GM12892 (cell line): ENCODE measurements at places on chromosomes 3 and 15.
A peak's percentile ranks its signal among the peaks of the same experiment; 100 is the strongest.

GRCh38 chr15:56910801-56911200 is 7.6 kb upstream of the TCF12 start:
- DNase-seq: no peak

DNA sequence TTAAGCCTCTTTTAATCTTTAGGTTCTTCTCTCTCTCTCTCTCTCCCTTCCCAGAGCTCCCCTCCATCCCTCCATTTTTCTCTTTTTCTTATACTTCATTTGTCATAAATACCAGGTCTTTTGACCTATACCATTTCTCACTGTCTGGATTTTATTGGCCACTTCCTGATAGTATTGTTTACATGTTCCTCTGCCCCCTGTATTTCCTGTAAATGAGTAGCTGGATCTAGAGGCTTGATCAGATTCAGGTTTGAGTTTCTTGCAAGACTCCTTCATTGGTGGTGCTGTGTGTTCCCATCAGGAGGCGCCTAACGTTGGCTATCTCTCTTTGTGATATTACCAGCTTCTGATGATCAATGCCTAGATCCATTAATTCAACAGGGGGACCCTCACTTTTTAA is 42.2 kb downstream of the DAPK2 start:
- no peak for DNase-seq

GRCh38 chr3:17551333-17551732 is 191.1 kb downstream of the TBC1D5 start:
- no peak for DNase-seq

- no peak for DNase-seq
Observed at GRCh38 chr3:23826382-23827064, 20.8 kb downstream of the UBE2E1 start.

- DNase-seq: no peak
Observed at GRCh38 chr3:84008623-84009022, 950.2 kb upstream of the CADM2 start.

DNA sequence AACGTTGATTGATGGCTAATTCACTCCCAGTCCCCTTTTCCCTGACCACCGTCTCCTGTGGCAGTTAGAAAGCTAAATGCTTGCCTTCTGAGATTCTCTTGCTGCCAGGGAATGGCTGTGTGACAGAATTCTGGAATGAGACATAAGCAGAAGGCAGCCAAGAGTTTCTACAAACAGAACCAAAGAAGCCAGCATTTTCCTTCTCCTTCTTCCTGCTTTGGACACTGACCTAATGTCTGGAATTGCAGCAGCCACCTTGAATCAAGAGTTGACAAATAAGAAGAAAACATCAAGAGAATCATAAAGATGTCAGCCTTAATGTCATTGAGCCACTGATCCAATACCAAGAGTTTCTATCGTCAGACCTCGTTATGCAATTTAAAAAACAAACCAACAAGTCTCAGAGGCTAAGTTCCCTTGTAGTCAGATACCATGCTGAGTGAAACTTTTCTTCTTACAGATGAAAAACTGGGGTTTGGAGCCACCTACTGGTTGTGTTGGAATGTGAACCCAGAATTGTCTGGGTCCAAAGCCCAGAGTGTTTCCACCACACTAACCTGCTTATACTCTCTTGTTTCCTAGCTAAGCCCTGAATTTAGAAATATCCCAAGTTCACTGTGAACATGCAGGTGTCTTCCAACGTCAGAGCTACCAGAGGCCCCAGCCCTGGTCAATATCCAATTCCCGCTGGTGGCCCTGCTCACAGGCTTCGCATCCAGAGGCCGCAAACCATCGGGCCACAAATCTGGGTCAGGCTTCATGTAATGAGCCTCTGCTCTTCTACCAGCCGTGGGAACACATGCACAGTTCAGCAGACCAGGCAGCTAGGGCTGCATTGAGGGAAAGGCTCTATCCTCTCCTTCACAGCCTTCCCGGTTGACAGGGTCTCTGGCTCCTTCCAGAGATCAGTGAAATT is 42.5 kb downstream of the MCF2L2 start:
- peak; percentile 13 for DNase-seq

- no peak for DNase-seq
Observed at GRCh38 chr3:160450846-160451245, 1.3 kb upstream of the TRIM59 start.

GRCh38 chr3:130870423-130870822 is 23.5 kb upstream of the ATP2C1 start:
- DNase-seq: no peak

- no peak for DNase-seq
Observed at GRCh38 chr3:132730891-132731580, 8.8 kb upstream of the NPHP3 start.

DNA sequence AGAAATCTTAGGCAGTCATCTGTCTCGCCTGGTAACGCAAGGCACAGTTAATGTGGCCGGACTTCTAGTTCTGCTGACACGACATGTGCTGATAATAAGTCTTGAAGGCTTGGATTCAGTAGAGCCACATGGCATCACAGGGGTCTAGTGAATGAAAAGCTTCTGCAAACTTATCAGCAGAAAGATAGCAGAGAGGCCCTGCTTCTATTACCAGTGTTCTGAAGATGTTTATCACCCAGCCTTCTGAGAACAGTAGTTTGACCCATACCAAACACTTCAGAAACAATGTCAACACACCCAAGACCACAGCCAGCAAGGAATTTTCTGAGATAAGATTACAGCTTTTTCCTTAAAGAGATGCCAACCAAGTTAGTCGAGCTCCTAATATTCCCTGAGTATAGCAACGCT is 102.7 kb upstream of the UMPS start:
- DNase-seq: no peak

GRCh38 chr15:52790169-52790708 is at the start of gene ONECUT1:
Gene ONECUT1, minus strand, starts transcription at chr15:52790336. Its CDS starts 452 bp downstream, at chr15:52789884.
- DNase-seq: peak; percentile 72

DNA sequence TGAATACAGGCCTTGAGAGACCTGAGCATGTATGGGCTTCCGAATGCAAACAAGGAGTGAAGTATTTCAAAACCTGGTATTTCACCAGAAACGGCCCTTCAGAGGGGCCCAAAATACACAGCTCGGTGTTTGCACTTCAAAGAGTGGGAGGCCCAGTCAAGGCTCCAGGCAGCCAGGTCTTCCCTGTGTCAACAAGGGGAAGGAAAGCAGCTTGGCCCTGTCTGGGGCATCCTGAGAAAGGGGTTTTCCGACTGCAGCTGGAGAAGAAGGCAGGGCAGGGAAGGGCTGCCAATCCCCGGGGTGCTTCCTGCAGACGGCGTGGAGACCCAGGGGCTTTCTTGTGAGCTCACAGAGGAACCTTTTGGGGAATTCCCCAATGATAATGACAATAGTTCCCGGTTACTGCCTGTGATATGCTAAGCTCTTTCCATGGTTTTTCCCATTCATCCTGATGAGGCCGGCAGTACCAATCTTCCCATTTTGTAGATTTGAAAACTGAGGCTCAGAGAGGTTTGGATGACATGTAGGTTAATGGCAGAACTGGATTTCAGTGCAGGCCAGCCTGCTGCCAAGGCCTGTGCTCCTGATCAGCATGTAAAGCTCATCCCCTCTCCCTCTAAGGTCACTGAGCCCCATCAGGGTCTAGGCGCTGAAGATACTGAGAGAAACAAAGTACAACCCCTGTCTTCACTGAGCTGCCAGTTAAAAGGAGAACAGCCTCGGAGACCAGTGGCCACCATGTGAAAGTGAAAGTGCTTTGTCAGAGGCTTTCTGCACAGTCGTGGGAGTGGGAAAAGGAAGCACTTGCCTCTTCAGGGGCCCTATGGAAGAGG is 43.0 kb upstream of the TLE3 start:
- DNase-seq: no peak

DNA sequence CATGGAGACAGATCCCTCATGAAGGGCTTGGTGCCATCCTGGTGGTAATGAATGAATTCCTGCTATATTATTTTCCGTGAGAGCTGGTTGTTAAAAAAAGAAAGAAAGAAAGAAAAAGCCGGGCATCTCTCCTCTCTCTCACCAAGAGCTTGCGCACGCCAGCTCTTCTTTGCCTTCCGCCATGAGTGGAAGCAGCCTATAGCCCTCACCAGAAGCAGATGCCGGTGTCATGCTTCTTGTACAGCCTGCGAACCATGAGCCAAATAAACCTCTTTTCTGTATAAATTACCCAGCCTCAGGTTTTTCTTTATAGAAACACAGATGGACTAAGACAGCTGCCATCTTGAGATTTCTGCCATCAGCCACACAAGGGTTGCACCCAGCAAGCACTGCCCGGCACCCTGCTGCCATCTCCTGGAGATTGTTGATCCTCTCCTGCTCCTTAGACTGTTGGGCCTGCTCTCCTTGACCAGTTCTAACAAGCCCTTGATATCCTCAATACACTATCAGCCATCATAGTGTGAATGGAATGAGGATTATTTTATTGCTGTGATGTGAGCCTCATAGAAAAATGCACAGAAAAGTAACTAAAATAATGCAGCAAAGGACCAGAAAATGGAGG is 3.5 kb upstream of the AHSG start:
- no peak for DNase-seq

- DNase-seq: no peak
Observed at GRCh38 chr3:174219738-174220137, 639.4 kb upstream of the NAALADL2 start.

DNA sequence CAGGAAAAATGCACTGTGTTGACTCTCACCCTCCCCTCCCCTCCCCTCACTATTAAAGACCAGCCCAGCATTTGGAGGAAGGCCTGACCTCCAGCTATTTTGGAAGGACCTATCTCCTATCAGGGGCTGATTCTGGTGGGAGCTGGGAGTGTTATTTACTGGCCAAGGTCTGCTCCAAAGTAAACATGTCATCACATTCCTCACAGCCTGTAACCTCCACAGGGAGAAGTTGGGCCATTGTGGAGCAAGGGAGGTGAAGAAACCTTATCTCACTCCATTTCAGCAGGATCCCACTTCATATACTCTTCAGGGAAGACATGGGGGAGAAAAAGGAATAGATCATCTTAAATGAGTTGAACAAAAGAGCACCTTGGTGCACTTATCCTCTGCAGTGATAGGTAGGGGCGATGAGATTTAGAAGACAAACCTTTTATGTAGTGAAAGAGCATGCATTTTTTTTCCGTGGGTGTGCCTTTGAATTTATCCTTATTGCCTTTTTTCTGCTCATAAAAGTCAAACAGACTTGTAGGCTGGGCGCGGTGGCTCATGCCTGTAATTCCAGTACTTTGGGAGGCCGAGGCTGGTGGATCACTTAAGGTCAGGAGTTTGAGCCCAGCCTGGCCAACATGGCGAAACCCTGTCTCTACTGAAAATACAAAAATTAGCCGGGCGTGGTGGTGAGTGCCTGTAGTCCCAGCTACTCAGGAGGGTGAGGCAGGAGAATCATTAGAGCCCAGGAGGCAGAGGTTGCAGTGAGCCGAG is 15.6 kb upstream of the FLNB start:
- no peak for DNase-seq

- DNase-seq: no peak
Observed at GRCh38 chr15:100346866-100347512, 5.2 kb upstream of the ADAMTS17 start.

DNA sequence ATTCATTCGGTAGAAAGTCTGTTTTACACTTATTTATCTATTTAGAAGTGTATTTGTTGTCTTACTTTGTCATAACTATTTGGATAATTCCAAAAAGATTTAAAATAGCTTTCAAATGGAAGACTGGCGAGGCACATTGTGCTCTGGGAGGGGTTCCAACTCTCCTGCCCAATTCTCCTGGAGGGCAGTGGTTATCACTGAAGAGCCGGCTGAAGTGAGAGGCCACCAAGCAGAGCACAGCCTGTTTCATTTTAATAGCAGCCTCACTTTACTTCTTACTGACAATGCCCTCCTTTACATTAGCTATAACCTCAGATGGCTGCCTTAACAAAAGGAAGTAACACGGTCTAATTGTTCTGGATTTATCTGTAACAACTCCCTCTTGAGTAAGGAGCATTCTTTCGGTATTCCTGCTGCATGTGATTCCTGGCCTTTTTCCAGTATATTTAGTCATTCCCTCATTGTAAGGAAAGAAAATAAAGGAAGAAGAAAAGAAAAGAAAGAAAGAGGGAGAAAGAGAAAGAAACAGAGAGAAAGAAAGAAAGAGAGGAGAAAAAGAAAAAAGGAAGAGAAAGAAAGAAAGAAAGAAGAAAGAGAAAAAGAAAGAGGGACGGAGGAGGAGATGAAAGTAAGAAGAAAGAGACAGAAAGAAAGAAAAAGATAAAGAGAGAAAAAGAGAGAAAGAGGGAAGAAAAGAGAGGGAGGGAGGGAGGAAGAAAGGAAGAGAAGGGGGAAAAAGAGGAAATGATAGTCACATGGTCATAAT is 339.8 kb upstream of the WNT5A start:
- DNase-seq: no peak

DNA sequence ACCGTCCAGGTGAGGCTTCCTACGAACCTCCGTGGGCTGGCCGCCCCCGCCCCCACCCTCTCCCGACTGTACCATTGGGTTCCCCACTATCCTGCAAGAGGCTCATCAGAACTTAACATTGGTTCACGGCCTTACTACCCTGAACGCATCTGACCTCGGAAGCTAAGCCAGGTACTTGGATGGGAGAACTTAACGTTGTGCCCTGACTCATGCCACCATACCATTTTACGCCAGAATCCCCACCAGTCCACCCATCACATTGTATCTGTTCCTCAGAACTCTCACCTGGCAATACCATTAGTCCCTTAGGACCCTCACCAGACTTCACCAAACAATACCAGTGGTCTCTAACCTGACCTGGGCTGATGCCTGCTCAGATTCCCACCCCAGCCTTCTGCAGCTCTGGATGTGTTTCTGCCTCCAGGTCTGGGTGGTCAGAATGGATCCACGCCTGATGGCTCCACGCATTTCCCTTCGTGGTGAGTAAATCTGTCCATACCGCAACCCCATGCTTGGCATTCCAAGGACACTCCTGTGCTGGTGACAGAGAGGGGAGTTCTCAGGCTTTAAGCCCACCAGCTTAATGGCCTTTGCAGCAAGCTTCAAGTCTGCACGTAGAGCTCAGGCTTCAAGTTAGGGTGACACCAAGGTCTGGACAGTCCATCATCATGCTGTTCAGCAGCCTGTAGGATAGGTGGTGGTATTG is 562 bp downstream of the TCTA start:
- DNase-seq: no peak

- DNase-seq: no peak
Observed at GRCh38 chr15:88073391-88073691, 183.2 kb downstream of the NTRK3 start.

DNA sequence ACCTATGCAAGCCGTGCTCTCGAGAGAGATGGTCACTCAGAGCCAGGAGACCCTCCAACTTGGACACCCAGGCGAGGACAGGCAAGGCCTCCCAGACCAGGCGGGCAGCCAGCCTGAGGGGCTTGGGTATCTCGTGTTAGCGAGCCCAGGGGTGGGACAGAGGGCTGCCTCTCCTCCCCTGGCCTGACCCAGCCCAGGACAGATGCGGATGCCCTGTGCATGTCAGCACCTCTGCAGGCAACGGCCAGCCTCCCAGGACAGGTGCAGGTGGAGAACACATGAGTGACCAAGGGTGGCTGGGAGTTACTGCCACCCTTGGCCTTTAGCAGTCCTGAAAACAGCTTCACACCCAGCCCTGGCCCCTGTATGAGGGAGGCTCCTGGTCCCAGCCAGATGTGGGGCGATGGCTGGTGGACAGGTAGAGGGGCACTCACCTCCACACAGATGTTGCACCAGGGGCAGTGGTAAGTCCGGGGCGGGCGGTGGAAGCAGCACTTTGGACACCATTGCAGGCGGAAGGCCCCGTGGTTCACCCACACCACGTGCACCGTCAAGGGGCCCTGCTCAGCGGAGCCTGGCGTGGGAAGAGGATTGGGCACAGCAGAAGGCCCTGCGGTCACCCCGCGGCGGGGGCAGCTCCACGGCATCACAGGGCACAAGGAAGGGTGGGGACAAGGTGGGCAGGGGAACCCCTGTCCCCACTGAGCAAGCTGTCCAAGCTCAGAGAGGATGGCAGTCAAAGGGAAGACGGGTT is 2.1 kb downstream of the ZDHHC19 start:
- DNase-seq: no peak
